NCI-H524 (cell line): ENCODE measurements at places on chromosomes 6 and 20.
A peak's percentile ranks its signal among the peaks of the same experiment; 100 is the strongest.

GRCh38 chr20:31836853-31837608 is 8.4 kb downstream of the FOXS1 start:
- DNase-seq: no peak

GRCh38 chr6:84284428-84285049 is 57.1 kb upstream of the CEP162 start:
- DNase-seq: peak; percentile 76

- no peak for DNase-seq
Observed at GRCh38 chr20:10359621-10360040, 74.4 kb downstream of the MKKS start.

GRCh38 chr6:40880906-40881305 is 158.1 kb downstream of the UNC5CL start:
- DNase-seq: no peak

DNA sequence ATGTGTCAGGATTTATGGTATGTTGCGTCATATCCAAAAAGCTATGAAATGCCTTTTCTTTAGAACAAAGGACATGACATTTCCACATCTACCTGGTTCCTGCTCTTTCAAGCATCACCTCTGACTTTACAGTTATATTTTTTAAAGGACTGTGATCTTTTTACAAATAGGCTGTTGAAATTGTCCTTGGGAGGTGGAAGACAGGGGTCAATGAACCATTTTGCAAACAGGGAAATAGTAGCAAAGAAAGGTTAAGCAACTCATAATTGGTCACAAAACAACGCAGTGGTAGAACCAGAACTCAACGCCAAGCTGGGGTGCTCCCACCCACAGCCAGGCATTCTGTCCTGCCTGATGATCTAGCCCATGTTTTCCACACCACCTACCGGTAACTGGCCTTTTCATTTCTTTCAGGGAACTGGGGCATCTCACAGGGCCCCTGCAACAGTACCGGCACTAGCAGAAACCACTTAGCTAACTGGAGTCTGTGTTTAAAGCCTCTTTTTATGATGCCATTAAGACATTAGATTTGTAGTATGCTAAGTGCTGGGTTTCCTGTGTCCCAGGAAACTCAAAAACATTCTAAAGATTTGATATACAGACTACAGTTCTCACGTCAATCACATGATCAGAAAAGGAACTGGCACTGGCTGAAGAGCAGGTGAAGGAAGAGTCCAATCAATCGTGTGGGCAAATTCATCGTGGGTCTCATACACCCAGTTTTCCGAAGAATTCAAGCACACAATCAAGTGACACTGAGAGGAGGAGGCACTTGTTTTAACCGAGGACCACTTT is 13.9 kb downstream of the ZNF217 start:
- DNase-seq: no peak

- peak; percentile 45 for DNase-seq
Observed at GRCh38 chr6:127343809-127344659, 625 bp upstream of the ECHDC1 start.

DNA sequence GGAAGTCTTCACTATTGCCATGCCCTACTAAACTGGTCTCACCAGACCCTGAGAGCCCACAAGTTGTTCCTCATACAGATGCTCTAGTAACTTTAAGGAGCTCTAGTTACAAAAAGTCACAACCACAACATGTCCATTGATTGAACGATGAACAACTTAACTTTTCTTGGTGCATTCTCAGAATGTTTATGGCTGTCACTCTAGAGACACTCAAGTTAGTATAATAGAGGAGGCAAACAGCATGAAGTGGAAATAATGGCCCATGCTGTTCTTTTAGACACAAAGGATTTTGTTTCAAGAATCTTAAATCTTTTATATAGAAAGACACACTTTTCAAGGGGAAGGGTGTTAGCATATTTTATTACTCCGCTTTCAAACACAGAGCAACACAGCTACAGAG is 934.4 kb downstream of the HACE1 start:
- DNase-seq: no peak

GRCh38 chr6:340186-340955 is 48.1 kb downstream of the DUSP22 start:
- no peak for DNase-seq

DNA sequence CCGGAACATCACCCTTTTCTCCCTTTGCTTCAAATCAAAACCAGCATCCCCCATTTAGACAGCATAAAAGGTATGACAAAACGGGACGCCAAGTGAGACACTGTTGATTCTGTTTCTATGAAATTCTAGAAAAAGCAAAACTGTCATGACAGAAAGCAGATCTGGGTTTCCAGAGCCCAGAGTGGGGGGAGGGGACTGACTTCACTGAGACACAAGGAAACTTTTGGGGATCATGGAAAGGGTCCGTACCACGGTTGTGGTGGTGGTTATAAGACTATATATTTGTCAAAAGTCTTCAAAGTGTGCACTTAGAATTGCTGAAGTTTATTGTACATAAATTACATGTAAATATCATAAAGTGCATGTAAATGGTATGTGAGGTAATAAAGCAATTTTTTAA is 82.6 kb downstream of the SLC22A3 start:
- DNase-seq: no peak

DNA sequence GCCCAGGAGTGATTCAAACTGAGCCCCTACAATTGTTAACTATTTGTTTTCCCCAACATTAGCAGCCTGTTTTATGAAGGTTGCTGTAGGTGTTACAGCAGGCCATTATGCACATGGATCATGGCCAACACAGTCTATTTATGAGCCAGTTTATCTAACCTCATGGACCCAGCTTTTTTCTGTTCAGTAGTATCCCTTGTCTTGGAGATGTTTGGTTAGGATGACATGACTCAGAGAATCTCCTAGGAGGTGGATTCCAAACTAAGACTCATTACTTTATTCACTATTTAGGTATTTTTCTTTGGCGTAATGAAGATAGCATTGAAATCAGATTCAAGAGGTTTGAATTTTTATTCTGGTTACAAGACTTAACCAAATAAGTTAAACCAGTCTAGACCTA is 62.8 kb upstream of the TFB1M start:
- DNase-seq: no peak

- no peak for DNase-seq
Observed at GRCh38 chr6:71393981-71394432, 105.4 kb downstream of the OGFRL1 start.

GRCh38 chr6:140812636-140813035 is 1320.1 kb upstream of the GJE1 start:
- no peak for DNase-seq

- DNase-seq: no peak
Observed at GRCh38 chr20:3680701-3681351, 984 bp downstream of the ADAM33 start.

DNA sequence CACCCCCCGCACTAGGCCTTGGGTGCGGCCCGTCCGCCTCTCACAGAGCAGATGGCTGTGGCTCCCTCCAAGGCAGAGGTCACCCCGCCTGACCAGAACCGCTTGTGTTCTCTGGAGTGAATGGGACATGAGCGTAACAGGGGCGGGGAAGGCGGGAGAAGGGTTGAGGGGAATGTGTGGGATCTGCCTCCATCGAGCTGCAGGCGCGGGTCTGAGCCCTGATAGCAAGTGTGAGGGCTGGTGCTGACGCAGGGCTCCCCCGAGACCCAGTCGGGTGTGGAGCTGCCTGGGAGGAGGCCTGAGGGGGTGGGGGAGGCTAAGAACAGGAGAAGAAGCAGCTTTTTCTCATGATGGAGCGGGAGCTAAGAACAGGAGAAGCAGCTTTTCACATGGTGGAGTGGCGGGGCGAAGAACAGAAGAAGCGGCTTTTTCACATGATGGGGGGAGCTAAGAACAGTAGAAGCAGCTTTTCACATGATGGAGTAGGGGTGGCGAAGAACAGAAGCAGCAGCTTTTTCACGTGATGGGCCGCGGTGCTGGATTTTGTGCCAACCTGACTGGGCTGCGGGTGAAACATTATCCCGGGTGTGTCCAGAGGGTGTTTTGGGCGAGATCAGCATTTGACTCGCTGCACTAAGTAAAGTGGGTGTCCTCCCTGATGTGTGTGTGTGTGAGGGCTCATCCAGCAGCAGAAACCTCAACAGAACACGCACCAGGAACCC is 169.3 kb downstream of the TTLL2 start:
- no peak for DNase-seq

DNA sequence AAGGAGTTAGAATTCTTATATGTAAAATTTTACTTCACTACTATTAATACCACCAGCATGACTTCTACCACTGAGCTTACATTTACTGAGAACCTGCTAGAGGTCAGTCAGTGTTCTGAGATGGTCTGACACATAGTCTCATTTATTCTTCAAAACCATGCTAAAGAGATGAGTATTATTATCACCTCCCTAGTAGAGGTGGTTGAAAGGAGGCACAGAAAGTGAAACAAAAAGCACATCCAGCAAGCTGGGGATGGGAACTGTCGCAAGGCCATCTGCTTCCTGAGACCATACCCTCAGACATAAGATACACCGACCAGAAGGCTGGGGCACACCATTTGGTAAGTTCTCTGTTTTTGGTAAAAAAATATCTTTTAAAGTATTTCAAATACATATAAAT is 137.7 kb downstream of the INSM1 start:
- DNase-seq: peak; percentile 28

- no peak for DNase-seq
Observed at GRCh38 chr6:2097464-2097863, 147.9 kb downstream of the GMDS start.

- DNase-seq: no peak
Observed at GRCh38 chr6:36290668-36291620, 21.1 kb downstream of the PNPLA1 start.

GRCh38 chr20:44948107-44948506 is 12.1 kb downstream of the TOMM34 start:
- DNase-seq: no peak

DNA sequence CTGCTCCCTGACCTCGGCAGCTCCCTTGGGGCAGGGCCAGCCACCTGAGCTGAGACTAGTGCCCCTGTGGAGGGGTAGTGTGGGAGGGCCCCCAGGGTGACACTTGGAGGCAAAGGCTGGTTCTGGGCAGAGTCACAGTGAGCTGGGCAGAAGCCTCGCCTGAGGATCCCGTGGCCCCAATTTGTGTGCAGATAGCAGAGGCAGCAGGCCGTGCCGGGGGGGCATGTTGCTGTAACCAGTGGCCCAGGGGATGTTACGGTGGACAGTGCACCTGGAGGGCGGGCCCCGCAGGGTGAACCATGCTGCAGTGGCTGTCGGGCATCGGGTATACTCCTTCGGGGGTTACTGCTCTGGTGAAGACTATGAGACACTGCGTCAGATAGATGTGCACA is 2.9 kb downstream of the KLHDC3 start:
- DNase-seq: no peak

DNA sequence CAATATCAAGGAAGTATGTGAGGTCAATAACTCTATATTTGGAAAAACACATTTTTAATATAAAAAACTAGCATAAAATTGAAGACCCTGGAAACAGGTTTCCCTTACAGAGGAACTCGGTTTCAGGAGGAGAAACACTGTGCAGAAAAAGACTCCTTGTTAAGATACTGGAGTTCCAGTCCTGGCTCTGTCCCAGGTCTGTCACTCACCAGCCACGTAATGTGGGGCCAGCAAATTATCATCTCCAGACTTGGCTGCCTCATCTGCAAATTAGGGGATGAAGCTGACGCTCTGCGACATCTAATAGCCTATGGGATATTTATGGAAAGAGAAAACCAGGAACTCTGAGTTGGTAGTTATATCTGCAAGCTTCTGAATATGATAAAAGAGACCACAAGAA is 702.7 kb downstream of the EPHA7 start:
- DNase-seq: no peak

DNA sequence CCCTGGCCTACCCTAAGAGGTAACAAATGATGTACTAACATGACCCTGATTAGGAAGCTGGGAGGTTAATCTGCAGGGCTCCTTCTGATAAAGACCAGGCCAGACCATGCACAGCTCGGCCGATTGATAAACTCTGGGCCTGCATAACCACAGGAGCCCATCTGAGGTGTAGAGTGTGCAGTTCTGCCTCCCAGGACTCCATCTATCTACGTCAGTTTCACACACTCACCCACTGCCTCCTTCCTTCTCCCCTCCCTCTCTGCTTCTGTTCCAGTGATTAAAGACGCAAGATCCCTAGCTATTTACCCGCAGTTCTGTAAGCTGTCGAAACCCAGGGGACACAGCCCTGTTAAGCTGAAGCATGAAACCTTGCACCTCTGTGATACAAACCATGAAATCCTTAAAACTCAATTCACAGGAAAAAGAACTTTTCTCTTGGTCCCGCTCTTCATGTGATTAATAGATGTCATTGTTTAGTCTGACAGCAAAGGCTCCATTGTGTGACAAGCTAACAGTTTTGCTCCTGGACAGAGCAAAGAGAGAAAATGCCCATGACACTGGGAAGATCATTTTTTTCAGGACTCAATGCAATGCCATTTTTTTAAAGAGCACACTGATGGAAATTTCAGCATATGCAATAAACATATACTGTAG is 470.6 kb downstream of the MAFB start:
- no peak for DNase-seq

DNA sequence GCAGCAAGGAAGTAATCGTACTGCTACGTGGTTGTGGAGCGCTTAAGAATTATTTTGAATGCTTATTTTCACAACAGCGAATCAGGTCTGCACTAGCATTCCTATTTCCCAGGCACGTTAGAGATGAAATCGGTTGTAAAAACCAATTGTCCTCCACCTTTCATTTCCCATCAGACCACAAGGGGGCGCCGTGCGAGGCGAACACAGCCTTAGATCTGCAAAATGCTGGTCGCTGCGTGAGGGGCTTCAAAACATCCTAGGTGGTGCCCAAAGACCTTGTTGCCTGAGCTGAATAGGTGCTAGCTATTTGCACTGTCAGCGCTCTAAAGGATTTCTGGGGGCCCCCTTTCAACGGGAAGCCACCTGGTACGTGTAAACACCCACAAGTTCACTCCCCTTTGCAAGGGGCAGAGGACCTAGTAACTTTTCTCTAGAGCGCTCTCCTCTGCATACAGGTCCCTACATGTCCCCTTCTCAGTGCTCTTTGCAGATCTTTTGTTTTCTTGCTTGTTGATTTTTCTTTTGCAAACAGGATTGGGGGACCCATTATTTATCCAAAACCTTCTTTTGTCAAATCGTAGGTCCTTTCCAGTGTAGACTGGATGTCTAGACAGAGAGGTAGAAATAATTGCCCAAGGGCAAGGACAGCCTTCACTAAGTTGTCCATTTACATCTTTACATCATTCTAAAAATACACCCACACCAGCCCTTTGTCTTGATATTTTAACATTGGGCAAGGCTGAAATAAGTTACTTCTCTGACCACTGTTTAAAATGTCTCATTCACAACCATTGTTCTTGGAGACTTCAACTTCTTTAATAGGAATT is 59.8 kb downstream of the NEDD9 start:
- DNase-seq: no peak

- DNase-seq: no peak
Observed at GRCh38 chr6:140546640-140547039, 1172.2 kb upstream of the CITED2 start.

DNA sequence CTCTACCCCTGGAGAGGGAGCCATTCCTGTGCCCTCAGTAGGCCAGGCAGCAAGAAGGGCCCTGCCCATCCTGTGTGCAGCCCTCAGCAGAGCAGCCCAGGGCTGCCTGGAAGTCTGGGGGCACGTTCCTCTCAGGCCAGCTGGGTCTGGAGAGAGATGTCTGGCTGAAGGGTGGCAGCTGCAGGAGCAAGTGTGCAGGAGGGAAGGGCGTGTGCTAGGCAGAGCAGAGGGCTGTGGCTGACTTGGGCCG is 62.7 kb downstream of the NOL4L start:
- DNase-seq: peak; percentile 98

GRCh38 chr20:58718121-58718563 is 25.5 kb downstream of the NPEPL1 start:
- no peak for DNase-seq

- no peak for DNase-seq
Observed at GRCh38 chr6:139882977-139883728, 508.7 kb upstream of the CITED2 start.

- DNase-seq: no peak
Observed at GRCh38 chr6:9896806-9897205, 518.1 kb downstream of the TFAP2A start.
